Effector memory CD8-positive, alpha-beta T cell (primary cell): ENCODE measurements at places on chromosomes 2 and 18.

DNA sequence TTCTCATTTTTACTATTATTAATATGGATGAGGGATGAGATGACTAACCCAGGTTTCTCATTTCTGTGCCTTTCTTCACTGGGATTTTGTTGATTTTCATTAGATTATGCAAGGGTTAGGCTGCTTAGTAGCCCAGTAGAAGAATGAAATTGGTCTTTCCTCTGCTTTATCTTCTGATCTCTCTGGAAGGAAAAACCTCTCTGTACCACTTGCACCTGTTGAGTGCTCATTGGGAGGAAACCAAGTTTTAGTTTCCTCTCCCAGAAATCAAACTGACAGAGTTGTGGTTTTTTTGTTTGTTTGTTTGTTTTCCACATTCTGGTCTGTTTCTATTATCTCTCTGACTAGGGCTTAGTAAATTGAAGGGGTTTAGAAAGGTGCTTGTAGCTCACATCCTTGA lies 60.8 kb downstream of the KIAA1328 start:
- DNase-seq, result no peak

DNA sequence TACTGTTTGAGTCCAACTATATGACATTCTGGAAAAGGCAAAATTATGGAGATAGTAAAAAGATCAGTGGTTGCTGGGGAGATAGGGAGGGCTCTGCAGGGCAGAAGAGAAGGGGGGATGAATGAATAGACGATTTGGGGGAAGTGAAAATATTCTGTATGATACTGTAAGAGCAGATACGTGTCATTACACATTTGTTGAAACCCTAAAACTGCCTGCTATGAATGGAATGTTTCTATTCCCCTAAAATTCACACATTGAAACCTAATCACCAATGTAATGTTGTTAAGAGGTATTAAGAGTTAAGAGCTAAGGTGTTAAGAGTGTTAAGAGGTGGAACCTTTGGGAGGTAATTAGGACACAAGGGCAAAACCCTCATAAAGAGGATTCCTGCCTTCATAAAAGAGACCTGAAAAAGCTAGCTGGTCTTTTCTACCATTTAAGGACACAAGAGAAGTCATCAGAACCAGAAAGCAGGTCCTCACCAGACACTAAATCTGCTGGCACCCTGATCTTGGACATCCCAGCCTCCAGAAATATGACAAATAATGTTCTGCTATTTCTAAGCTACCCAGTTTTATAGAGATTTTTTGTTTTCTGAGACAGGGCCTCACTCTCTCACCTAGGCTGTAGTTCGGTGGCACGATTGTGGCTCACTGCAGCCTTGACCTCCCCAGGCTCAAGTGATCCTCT lies 76.2 kb downstream of the ATAD2B start:
- no peak for DNase-seq

GRCh38 chr2:62785810-62786597 lies 80.5 kb downstream of the EHBP1 start:
- DNase-seq, result no peak

DNA sequence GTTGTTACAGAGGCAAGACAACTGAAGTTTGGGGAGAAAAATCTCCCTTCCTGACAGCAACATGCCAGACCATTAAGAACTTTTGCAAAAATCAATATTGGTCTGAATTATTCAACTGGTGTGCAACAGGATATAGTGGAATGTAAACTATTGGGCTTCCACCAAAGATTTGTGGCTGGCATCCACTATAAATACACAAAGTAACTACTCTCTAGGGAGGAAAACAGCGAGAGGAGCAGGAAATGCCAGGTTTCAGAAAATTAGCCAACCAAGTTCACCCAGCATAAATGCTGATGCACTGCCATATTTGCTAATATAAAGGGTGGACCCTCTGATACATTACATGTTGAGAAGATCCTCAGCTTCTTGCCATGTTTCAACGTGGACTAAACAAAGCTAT lies 267.6 kb upstream of the LYPD1 start:
- no peak for DNase-seq

DNA sequence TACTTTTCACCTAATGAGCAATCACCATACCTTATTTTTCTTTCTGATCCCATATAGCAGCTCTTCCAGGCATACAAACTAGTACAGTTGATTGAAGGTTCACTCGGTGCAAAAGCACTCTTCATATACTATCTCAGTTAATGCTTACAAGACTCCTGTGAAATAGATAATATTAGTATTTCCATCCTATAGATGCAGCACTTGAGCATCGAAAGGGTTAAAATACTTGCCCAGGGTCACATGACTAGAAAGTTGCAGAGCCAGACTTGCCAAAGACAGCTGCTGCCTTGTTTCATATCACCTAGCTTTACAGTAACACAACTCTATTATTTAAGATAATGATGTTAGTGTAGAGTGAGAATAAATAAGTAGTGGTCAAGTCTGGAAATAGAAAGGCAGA lies 466.0 kb upstream of the TNP1 start:
- DNase-seq, result no peak

DNA sequence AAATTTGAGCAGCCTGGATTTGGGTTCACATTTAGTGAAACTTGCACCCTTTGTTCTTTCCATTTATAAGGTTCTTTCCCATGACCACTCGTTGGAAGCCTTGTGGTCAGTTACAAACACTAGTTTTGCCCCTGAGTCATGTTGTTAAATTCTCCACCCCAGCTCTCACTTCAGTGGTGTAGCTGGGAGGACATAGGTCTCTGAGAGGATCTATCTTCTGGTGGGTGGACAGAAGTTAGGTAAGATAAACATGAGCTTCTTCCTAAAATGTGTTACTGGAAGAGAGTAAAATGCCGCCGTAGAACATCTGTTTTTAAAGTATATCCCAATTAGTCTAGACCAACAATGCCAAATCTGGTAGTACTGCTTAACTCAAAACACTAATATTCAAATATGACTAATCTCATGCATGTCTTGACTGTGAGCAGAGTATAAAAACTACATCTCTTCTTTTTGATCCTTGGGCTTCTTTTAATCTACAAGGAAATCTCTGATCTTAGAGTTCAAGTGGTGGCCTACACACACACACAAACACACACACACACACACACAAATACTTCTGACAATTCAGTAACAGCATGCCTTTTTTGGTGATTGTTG lies 162.6 kb upstream of the FN1 start:
- DNase-seq, result no peak

- no peak for DNase-seq
Observed at GRCh38 chr2:11213090-11213638, 57.9 kb downstream of the SLC66A3 start.
